ENCODE measurements at places on chromosomes 11 and 22.
A peak's percentile ranks its signal among the peaks of the same experiment; 100 is the strongest.

GRCh38 chr11:106379712-106380111 lies 302.2 kb downstream of the AASDHPPT start:
- H3K36me3 ChIP-seq = no peaks in the 10 kb centered on the region
- DNase-seq = no peak
- peaks cover 14% of the 10 kb centered on the region for H3K4me1 ChIP-seq

DNA sequence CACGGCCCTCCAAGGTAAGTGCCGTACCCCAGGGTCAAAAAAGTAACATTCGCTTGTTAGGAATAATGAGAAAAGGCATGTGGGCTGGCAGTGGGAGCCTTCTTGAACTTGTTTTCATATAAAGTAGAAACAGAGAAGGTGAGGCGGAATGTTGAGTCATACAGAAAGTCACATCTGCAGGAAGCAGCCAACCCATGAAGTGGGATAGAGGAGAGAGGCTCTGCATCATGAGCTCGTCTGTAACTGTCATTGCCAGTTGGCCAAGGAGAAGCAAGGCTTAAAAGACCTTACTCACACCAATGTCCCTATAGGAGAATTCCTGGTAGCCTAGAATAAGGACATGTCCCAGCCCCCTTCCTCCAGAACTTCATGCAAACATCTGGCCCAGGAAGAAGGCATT lies 253.3 kb downstream of the BUD13 start:
- H3K27ac ChIP-seq = no peak overlapping the region
- no peak for DNase-seq
- H3K4me3 ChIP-seq = no peak overlapping the region
- H3K36me3 ChIP-seq = no peaks in the 10 kb centered on the region

DNA sequence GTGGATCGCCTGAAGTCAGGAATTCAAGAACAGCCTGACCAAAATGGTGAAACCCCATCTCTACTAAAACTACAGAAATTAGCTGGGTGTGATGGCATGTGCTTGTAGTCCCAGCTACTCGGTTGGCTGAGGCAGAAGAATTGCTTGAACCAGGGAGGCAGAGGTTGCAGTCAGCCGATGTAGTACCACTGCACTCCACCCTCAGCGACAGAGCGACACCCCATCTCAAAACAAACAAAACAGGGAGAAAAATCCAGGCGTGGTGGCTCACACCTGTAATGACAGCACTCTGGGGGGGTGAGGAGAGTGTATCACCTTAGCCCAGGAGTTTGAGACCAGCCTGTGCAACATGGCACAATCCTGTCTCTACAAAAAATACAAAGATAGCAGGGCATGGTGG lies 802.3 kb upstream of the ARHGAP42 start:
- peak; percentile 31 for DNase-seq
- no peak overlapping the region for H3K27ac ChIP-seq
- no peak overlapping the region for H3K4me3 ChIP-seq
- H3K27me3 ChIP-seq = no peaks in the 10 kb centered on the region

DNA sequence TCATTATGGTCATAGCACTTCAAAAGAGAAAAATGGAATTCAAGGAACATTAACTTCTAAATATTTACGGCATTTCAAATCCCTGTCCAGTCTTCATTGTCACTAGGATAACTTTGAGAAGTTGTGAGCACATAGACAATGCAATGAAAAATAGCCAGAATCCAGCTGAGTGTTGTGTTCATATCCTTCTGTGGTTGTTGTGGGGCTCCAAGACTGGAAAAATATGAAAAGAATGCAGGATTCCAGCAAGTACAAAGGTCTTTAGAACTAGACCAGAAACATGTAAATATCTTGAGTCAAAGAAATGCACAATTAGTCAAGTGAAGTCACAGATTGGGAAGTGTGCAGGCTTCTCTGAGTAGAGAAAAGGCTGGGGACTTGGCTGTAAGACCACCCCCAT lies 68.7 kb downstream of the WT1 start:
- H3K27me3 ChIP-seq = no peaks in the 10 kb centered on the region
- H3K36me3 ChIP-seq = no peaks in the 10 kb centered on the region
- H3K27ac ChIP-seq = peak overlapping the region; percentile 63
- DNase-seq = peak; percentile 38
- no peak overlapping the region for H3K4me3 ChIP-seq

DNA sequence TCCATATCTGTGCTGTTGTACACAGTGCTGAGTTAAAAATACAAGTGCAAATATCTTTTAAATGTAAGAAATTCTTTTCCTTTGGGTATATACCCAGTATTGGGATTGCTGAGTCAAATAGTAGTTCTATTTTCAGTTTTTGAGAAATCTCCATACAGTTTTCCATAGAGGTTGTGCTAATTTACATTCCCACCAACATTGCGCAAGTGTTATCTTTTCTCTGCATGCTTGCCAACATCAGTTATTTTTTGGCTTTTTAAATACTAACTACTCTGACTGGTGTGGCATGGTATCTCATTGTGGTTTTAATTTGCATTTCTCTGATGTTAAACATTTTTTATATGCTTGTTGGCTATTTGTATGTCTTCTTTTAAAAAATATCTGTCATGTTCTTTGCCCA lies 6.5 kb downstream of the OR52E8 start:
- no peaks in the 10 kb centered on the region for H3K4me1 ChIP-seq
- H3K4me3 ChIP-seq = no peak overlapping the region
- no peaks in the 10 kb centered on the region for H3K36me3 ChIP-seq
- no peak for DNase-seq
- H3K27me3 ChIP-seq = no peaks in the 10 kb centered on the region

DNA sequence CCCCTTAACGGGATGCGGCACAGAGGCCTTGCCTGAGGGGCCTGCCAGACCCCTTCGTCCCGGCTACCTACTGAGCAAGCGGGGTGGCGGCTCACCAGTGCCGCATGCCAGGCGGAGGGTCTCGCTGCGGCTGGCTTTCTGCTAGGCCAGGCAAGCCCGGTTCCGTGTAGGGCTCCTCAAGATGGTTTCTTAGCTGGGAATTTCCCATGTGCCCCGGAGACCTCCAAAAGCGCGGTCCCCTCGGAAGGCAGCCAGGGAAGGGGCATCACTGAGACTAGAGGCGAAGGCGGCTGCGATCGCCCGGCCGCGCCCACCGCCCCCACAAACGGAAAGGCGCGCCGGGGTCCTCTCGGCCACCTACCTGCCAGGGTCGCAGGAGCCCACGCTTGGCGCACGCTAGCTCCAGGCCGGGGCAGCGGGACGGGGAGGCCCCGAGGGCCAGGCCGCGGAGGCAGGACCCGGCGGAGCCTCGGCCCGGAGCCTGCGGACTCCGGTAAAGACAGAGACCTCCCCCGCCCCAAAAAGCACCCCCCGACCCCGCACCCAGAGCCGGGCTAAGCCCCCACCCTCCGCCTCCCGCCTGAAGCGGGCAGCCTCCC lies 23.8 kb downstream of the MICAL3 start:
- no peaks in the 10 kb centered on the region for H3K36me3 ChIP-seq
- peak; percentile 42 for DNase-seq
- no peaks in the 10 kb centered on the region for H3K27me3 ChIP-seq

GRCh38 chr11:35803115-35803514 lies 140.5 kb downstream of the TRIM44 start:
- H3K36me3 ChIP-seq = no peaks in the 10 kb centered on the region
- no peaks in the 10 kb centered on the region for H3K27me3 ChIP-seq
- H3K4me3 ChIP-seq = no peak overlapping the region
- no peak overlapping the region for H3K27ac ChIP-seq

GRCh38 chr11:69918938-69919650 lies 99.9 kb upstream of the FGF3 start:
- H3K36me3 ChIP-seq = no peaks in the 10 kb centered on the region
- H3K4me1 ChIP-seq = peaks cover 28% of the 10 kb centered on the region
- DNase-seq = peak; percentile 86
- H3K4me3 ChIP-seq = no peak overlapping the region
- H3K27ac ChIP-seq = peak overlapping the region; percentile 54
- H3K27me3 ChIP-seq = no peaks in the 10 kb centered on the region

- no peaks in the 10 kb centered on the region for H3K27me3 ChIP-seq
- H3K27ac ChIP-seq = peak overlapping the region; percentile 84
- no peaks in the 10 kb centered on the region for H3K36me3 ChIP-seq
- no peak overlapping the region for H3K4me3 ChIP-seq
- peaks cover 23% of the 10 kb centered on the region for H3K4me1 ChIP-seq
- DNase-seq = no peak
Measured at GRCh38 chr11:60370811-60371298, 7.5 kb upstream of the MS4A7 start.
